ENCODE measurements at places on chromosomes 7 and 10.

- no peaks in the 10 kb centered on the region for H3K36me3 ChIP-seq
- peaks cover 10% of the 10 kb centered on the region for H3K4me1 ChIP-seq
- no peak for DNase-seq
- peaks cover 43% of the 10 kb centered on the region for H3K27me3 ChIP-seq
- no peak overlapping the region for H3K27ac ChIP-seq
- H3K4me3 ChIP-seq, result peak overlapping the region; percentile 44
Measured at GRCh38 chr7:103989785-103990767, 618 bp upstream of the RELN start.

- H3K4me3 ChIP-seq, result no peak overlapping the region
- H3K27me3 ChIP-seq, result no peaks in the 10 kb centered on the region
Measured at GRCh38 chr7:80646083-80646865, 7.8 kb downstream of the CD36 start.

- H3K36me3 ChIP-seq, result peaks cover 6% of the 10 kb centered on the region
- peaks cover 10% of the 10 kb centered on the region for H3K27me3 ChIP-seq
- no peak overlapping the region for H3K27ac ChIP-seq
- DNase-seq, result no peak
Measured at GRCh38 chr10:43854007-43854406, 205.3 kb upstream of the ZNF32 start.

DNA sequence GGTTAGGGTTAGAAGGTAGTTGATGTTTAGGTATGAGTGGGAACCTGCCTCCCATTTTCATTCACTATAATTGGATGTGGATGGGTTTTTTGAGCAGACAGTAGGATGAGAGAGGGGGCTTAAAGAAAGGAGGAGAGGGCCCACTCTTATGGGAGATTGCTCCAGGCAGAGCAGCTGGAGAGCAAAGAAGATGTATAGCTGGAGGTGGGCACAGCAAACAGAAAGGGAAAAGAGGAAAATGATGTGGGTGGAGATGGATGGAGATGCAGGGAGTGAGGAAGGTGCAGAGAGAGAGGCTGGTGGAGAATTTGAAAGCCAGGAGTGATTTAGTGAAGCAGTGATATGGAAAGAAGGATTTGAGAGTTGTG, 29.9 kb downstream of the LSMEM1 start:
- DNase-seq, result no peak
- no peaks in the 10 kb centered on the region for H3K4me1 ChIP-seq

GRCh38 chr7:12386313-12386740, 17.3 kb downstream of the VWDE start:
- H3K27me3 ChIP-seq, result no peaks in the 10 kb centered on the region
- no peak overlapping the region for H3K27ac ChIP-seq
- H3K4me1 ChIP-seq, result no peaks in the 10 kb centered on the region
- no peak for DNase-seq
- H3K4me3 ChIP-seq, result no peak overlapping the region

GRCh38 chr7:112782498-112782897, 7.7 kb downstream of the TMEM168 start:
- peaks cover 26% of the 10 kb centered on the region for H3K36me3 ChIP-seq
- H3K27ac ChIP-seq, result peak overlapping the region; percentile 30
- H3K4me1 ChIP-seq, result peaks cover 31% of the 10 kb centered on the region
- no peak overlapping the region for H3K4me3 ChIP-seq
- no peak for DNase-seq

All from central memory CD8-positive, alpha-beta T cell (primary cell).